ENCODE measurements at places on chromosomes 7 and 10. TPM values are rescaled to one million over a fixed set of nuclear protein-coding genes. Genes with fewer than 3 reads are reported as not detected.

Gene DDC
- 3.1 TPM for total RNA-seq

Gene SLC18A3
- not detected for total RNA-seq

Gene ASB10
- not detected for total RNA-seq

Gene UPK3BL2
- total RNA-seq = 19.3 TPM

Gene RBP4
- total RNA-seq = 18.6 TPM

Gene OGDH
- 157 TPM for total RNA-seq

Gene TAS2R41
- total RNA-seq = not detected

Gene SFTPA1
- total RNA-seq = 11,191 TPM

Gene FAM13C
- total RNA-seq = 11.8 TPM

Gene H2BK1
- total RNA-seq = not detected

Gene SUPV3L1
- total RNA-seq = 21.0 TPM

Gene LAMB1
- 156 TPM for total RNA-seq

Gene EPHA1
- total RNA-seq = 13.9 TPM

Gene OPALIN
- total RNA-seq = not detected

Gene PFKFB3
- total RNA-seq = 77.2 TPM

Gene RBAK
- 9.8 TPM for total RNA-seq

Gene EN2
- not detected for total RNA-seq

Gene MALRD1
- total RNA-seq = 7.0 TPM

Gene ARL3
- total RNA-seq = 7.5 TPM

Gene CYP2C19
- not detected for total RNA-seq

Gene MNX1
- total RNA-seq = 0.93 TPM

Gene DNAH11
- total RNA-seq = 3.4 TPM

Gene LRRC18
- total RNA-seq = 0.96 TPM

Gene TIAL1
- 104 TPM for total RNA-seq

Gene FAM241B
- total RNA-seq = 5.2 TPM

Gene LRIT1
- total RNA-seq = not detected

Gene ITPRID1
- not detected for total RNA-seq

Gene KIF11
- total RNA-seq = 0.93 TPM

Gene CALD1
- 213 TPM for total RNA-seq

Gene CARD11
- total RNA-seq = 5.8 TPM

Gene SLC39A12
- total RNA-seq = 0.29 TPM

Gene ASIC3
- 2.6 TPM for total RNA-seq

Gene POM121L12
- not detected for total RNA-seq

Gene MEIG1
- total RNA-seq = not detected

Gene PHTF2
- total RNA-seq = 14.4 TPM

Gene LCOR
- 39.5 TPM for total RNA-seq

Gene PRPS1L1
- total RNA-seq = not detected

Gene TMEM213
- 9.6 TPM for total RNA-seq

Gene PLPP4
- 0.38 TPM for total RNA-seq

Gene PRKG1
- total RNA-seq = 30.0 TPM

Gene SMO
- 4.0 TPM for total RNA-seq

Gene INMT
- 501 TPM for total RNA-seq

Gene ETV1
- total RNA-seq = 110 TPM

Gene LRRC61
- 10.2 TPM for total RNA-seq
